ENCODE measurements at places on chromosomes 11 and 22.

GRCh38 chr11:25981998-25982397 lies 349.9 kb upstream of the ANO3 start:
- no peak for DNase-seq

GRCh38 chr11:83195649-83196048 lies 2.1 kb downstream of the ANKRD42 start:
- DNase-seq, result no peak

GRCh38 chr11:42482822-42483221 lies 829.0 kb upstream of the API5 start:
- DNase-seq, result no peak

GRCh38 chr11:59877325-59877724 lies 1.3 kb upstream of the OOSP3 start:
- no peak for DNase-seq

DNA sequence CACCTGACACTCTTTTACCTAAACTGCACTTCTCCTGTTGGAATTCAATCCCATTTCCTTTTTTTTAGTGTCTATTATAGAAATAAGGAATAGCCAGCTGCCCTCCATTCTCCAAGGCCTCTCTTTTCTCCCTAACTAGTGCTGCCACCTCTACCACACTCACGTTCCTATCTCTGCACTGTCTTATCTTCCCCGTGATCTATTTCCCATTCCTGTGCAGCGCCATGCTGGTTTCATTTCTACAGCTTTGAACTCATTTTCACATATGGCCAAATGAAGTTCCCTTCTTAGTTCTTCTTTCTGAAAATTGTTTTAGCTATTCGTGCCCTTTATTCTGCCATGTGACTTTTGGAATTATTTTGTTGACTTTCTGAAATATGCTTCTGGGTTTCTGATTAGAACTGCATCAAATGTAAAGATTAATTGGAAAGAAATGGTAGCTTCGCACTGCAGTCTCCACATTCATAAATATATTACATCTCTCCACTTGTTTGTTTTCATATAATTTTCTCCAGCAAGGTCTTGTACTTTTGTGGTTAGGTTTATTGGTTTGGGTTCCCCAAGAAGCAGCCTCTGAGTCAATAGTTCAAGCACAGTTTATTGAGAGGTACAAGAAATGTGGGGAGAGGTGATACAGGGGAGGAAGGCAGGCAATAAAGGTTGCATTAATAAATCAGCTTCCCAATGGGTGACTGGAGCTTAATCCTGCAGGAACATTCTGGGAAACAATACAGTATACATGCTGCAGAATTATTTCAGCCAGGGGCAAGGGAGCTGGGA lies 43.7 kb upstream of the DRD2 start:
- no peak for DNase-seq

DNA sequence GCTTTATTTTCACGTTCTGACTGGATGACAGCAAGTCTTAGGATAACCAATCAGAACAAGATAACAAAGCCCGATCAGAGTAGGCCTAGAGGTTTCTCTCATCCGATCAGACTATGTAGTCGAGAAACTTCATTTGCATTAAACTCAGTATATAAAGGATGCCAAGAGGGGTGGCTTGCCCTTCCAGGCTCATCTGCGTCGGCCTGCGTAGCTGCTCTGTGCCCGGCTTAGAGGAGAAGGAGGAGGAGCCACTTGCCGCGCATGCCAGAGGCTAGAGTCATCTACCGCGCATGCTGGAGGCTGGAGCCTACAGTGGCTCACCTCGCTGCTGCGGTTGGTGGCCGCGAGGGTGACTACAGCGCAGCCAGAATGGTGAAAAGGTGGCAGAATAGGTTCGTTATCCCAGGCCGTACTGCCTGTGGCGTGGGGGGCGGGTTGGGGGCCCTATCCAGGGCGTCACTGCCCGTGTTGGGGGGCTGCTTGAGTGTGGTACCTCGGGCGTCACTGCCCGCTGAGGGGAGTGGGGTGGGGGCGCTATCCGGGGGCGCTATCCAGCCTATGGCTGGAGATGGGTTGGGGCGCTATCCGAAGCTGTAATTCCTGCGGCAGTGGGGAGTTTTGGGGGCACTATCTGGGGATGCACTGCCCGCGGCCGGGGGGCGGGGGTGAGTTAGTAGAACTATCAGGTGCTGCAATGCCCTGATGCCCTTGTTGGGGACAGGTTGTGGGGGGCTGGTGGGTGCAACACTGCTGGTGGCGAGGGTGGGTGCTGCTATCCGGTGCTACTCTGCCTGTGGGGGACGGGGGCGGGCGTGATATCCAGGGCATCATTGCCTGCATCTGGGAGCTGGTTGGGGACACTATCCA lies at the start of gene RFPL2:
Gene RFPL2, minus strand, starts transcription at position 218 of the 867 bp plus-strand sequence. CDS start 2,622 bp downstream, outside the sequence.
- no peak for DNase-seq

DNA sequence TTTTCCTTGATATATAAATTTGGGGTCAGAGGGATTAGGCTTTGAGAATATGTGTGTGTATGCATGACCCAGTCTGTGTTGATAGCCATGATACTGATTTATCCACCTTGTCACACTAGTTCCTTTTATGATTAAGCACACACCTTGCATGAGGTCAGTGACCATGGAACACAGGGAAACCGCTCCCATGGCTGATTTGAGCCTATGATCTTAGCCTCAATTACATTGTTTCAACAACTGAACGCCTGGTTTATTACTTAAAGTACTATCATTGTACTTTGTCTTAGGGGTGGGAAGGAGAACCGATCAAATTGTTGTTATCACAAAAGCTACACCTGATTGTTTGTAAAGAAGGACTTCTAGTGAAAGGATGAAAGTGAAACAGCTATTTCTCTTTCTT lies 70.7 kb downstream of the ARFGAP2 start:
- DNase-seq, result no peak

GRCh38 chr11:110951950-110952503 lies 239.8 kb upstream of the ARHGAP20 start:
- no peak for DNase-seq

GRCh38 chr11:118230088-118230487 lies 5.3 kb upstream of the JAML start:
- no peak for DNase-seq

- DNase-seq, result no peak
Measured at GRCh38 chr11:125935056-125935455, 10.8 kb upstream of the VSIG10L2 start.

- DNase-seq, result no peak
Measured at GRCh38 chr11:57294225-57295131, 30.3 kb downstream of the TNKS1BP1 start.

DNA sequence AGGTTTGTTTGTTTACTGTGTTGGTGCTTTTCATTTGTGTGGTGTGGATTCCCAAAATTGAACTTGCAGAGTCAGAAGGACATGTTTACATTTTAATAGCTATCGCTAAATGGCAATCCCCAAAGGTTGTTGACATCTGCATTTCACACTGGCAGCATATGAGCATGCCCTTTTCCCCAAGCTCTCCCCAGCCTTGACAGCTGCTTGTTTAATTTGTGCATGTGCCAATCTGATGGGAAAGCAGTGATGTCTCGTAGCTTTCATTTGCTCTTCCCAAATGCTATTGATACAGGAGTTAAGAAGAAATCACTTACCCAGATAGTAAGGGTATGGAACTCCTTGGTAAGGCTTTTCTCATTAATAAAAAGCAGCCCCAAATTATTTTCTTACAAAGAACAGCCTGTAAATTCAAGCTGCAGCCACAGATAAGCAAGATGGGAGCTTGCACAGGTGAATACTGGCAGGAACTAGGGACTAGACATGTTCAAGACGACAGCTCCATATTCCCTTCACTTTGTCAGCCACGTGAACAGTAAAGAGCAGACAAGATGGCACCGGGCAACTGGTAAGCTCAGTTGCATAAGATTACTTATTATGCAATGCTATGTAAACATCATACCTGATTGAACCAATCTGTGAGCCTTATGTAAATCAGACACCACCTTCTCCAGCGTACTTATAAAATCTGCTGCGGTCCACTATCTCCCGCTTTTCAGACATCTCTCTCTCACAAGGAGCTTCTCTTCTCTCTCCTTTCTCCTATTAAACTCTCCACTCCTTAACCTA lies 87.4 kb downstream of the IGLL5 start:
- no peak for DNase-seq

DNA sequence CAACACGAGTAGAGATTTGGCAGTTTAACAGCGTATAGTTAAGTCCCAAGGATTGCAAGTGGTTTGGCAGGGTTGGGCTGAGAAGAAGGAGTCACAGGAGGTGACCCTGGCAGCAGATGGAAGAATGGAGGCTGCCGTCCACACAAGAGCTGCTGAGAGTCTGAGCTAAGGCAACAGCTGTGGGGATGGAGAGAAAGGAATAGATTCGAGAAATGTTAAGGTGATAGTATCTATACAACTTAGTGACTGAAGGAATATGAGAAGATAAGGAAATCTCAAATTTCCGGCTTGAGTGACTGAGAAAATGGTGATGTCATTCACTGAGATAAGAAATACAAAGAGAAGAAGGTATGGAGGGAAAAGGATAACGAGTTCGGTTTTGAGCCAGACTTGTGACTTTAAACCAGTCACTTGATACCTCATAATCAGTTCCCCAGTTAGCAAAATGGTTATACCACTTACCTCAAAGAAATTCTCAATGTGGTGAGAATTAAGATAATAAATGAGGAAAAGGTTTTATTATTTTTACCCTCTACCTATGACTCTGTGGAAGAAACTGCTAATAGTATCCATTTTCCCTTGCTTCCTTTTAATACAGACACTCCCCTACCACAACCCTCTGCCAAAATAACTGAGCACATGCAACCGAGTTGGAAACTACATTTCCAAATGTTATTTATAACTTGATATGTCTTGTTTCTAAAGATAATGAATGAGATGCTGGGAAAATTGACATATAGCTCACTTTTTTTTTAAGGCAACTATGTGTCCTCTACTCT lies 30.7 kb downstream of the FAM168A start:
- DNase-seq, result no peak

DNA sequence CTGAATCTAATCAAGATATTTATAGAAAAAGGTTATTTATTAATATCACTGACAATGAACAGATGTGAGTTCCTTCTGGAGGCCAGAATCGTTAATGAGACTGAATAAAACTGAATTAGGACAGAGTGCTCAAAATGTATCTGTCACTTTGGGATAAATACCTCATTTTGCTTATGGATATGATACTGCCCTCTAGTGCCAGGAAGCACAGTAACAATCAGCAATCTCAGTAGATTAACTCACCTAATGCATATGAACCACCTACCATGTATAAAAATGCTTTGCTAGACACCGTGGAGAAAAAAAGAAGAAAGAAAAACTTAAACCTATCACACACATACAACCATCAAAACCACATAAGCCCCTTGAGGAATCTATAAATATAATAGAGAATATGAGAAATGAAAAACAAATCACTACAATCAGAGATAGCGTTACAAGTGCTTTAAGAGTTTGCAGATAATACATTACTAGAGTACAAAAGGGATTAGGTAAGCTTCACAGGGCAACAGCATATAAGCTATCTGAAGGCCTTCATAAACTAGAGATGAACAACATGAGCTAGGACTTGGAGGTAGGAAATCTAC lies 117.4 kb downstream of the SGSM3 start:
- no peak for DNase-seq

DNA sequence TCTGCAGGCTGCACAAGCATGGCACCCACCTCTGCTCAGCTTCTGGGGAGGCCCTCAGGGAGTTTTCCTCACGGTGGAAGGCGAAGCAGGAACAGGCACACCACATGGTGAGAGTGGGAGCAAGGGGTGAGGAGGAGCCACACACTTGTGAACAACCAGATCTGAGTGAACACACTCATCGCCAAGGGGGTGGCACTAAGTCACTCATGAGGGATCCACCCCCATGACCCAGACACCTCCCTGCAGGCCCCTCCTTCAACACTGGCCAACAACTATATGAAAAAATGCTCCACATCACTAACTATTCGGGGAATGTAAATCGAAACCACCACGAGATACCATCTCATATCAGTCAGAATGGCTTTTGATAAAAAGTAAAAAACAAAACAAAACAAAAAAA lies 722 bp upstream of the KRTAP5-2 start:
- DNase-seq, result no peak

DNA sequence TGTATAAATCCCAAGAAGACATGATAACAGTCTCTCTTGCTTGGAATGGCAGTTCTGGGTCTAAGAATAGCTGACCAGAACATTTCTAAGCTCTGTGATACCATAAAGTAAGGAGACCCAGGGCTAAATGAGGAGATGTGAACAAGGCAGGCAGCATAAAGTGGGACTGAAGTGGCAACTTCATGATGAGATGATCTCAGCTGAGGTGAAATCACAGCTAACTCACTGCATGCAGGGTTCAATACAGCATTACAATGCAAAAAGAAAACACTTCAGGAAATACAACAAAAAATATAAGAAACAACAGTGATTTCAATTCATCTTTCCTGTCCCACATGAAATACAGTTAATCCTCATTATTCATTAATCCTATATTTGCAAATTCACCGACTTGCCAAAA lies 44.6 kb downstream of the MRE11 start:
- no peak for DNase-seq

DNA sequence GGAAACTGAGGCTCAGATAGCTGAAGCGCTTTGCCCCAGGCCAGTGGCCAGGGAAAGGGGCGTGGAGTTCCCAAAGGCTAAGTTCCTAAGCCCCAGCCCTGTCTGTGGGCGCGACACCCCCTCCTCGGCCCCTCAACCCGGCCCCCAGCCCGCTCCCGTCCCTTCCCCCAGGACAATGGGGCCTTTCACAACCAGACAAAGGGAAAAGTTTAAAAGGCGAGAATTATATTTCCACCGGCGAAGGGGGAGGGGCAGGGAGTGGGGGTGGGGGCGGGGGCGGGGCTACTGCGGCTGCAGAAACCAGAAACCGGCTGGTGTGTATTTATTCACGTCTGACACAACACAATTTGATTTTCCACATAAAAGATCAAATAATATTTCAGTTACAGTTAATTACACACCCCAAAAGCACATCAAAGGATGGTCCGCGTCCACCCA lies 192.1 kb downstream of the MN1 start:
- no peak for DNase-seq

GRCh38 chr11:114153224-114153623 lies 93.7 kb downstream of the ZBTB16 start:
- DNase-seq, result no peak

DNA sequence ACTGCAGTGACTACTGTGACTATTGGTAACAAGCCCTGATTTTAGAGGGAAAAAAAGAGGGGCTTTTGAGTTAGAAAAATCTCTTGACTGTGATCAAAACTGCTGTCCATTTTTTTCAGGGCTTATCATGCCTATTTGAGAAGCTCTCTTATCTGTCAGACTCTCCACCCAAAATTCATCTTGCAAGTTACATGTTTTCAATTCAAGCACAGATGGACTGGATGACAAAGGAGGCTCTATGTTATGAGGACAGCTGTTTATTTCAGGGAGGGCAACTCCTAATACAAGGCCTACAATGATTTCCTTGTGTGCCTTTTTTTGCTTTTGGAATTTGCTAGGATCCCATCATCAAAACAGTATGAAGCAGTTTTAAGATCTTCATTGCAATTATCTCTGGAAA lies 35.2 kb upstream of the USP47 start:
- DNase-seq, result no peak

- no peak for DNase-seq
Measured at GRCh38 chr11:77467993-77468392, 5.9 kb downstream of the PAK1 start.

- DNase-seq, result no peak
Measured at GRCh38 chr11:34588023-34588422, 32.9 kb upstream of the EHF start.

All from cortex of kidney (tissue), 1 donor.